ENCODE measurements at places on chromosomes 7 and 10.

GRCh38 chr7:33079763-33080690, 17.5 kb upstream of the NT5C3A start:
- DNase-seq: no peak

DNA sequence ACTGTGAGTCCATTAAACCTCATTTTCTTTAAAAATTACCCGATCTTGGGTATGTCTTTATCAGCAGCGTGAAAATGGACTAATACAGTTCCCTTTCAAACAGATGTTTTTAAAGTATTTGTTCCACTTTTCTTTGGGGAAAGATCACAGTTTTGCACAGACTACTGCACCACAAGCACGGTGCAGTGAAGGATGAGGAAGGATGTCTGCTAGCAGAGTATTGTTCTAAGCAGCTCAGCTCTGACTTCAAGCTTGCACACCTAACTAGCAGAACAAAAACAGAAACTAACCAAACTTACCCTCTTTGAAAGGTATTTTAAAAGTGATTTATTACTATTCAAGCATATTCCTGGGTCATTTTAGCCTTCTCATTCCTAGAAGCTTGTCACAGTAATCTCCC, 20.0 kb downstream of the THNSL1 start:
- DNase-seq: no peak

- no peak for DNase-seq
Measured at GRCh38 chr7:15236952-15237351, 324.9 kb downstream of the AGMO start.

DNA sequence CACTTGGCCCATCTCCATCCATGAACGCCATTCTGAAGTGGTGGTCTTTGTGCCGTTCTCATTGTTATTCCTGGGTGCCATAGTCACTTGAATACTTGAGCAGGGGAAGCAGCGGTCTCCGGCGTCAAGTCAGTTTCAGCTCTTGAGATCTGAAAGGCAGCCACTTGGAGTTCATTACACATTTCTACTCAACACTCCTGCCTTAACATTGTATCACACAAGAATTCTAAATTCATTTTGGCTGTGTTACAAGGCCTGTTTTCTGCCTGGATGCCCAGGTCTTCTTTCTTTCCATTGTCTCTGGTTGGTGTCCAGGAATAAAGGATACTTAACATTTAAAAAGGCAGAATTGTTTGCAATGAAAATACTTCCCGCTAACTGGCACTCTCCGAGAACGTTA, 69.0 kb upstream of the RAB11FIP2 start:
- no peak for DNase-seq

DNA sequence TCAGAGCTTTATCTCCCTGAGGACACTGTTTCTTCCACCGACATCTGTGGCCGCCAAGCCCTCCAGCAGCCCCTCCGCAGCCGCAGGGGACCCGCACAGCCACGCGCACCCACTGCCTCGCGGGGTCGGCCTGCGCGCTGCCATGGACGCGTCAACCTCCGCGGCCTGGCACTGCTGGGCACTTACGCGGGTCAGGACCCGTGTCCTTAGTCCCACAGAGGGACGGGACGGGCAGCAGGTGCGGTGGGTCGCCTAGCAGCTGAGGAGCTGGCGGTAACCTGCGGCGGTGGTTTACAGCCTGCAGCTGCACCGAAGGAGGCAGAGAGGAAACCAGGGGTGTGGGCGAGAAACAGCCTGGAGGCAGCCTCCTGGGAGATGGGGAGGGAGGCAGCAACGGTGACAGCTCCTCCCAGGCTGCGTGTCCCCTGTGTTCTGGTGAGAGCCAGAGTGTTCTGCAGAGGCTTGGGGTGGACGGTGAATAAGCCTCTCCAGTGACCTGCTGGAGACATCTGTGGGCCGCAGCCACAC, 61.3 kb downstream of the SEC61G start:
- no peak for DNase-seq

GRCh38 chr10:128632694-128633093, 506.5 kb upstream of the MKI67 start:
- DNase-seq: no peak

- no peak for DNase-seq
Measured at GRCh38 chr7:108947526-108947925, 377.9 kb downstream of the DNAJB9 start.

DNA sequence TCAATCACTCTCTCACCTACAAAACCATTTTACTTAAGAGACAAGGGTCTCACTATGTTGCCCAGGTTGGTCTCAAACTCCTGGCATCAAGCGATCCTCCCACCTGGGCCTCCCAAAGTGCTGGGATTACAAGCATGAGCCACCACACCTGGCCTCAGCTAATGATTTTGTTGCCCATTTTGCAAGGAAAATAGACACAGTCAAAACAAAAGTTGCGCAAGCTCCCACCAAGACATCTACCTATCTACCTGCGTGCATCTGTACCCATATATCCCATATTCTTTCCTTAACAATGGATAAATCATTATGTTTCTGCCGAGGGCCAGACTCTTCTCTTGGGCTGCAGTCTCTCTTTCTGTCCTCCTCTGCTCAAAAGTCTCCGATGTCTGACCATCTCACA, 67.3 kb downstream of the APBB1IP start:
- DNase-seq: no peak

DNA sequence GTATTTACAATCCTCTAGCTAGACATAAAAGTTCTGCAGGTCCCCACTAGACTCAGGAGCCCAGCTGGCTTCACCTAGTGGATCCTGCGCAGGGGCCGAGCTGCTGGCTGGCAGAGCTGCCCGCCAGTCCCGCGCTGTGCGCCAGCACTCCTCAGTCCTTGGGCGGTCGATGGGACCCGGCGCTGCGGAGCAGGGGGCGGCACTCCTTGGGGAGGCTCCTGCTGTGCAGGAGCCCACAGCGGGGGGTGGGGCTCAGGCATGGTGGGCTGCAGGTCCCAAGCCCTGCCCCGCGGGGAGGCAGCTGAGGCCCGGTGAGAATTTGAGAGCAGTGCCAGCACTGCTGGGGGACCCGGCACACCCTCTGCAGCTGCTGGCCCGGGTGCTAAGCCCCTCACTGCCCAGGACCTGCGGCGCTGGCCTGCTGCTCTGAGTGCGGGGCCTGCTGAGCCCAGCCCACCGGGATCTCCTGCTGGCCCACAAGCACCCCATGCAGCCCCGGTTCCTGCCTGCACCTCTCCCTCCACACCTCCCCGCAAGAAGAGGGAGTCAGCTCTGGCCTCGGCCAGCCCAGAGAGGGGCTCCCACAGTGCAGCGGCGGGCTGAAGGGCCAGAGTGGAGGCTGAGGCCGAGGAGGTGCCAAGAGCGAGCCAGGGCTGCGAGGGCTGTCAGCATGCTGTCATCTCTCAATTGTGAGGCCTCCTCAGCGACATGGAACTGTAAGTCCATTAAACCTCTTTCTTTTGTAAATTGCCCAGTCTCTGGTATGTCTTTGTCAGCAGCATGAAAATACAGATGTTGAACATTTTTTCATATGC, 63.1 kb downstream of the TFAM start:
- no peak for DNase-seq

DNA sequence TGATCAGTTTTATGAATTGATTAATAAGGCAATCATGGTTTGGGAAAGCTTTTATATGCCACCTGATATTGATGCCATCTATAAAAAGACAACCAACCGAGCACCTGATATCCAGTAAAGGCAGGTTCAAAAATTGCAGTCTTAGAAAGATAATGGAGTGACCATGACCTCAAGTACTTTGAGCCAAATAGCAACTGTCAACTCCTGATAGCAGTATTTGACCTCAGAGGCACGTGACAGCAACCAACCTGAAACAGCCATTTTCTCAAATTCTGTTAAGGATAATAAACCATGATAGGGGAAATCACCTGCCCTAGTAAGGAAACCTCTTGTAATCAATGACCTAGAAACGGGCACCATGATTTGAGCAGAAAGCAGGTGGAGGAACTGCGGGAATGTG, 77.1 kb upstream of the NFE2L3 start:
- no peak for DNase-seq

- no peak for DNase-seq
Measured at GRCh38 chr7:54798530-54798929, 39.5 kb upstream of the SEC61G start.

DNA sequence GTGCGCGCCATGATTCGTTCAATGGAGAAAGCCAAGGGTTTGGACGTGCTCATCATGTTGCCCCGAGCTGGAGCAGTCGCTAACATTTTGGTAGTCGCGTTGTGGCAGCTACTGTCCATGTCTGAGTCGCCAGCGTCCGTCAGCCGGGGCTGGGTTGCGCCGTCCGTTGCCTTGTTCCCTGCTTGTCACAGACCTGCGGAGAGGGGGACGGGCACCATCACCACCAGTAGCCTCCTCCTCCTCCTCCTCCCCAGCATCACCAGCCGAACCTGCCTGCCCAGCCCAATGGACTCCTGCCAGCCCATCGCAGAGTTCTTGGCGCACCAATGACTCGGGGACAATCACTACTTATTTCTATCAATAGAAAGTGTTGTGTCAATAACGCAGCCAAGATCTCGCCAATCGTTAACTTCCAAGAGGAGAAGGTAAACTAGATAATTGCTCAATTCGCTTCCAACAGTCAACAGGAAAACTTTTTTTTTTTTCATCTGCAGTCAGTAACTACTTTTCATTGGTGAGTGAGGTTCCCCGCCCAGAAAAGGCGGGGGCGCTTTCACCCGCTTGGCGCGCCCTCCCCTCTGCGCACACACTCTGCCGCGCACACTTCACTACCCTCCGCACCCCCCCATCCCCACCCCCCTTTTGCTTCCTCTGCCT, at the start of gene FEZF1:
FEZF1 (minus strand) TSS at position 432 of the 657 bp plus-strand sequence; CDS start at position 119, 313 bp downstream.
- no peak for DNase-seq

- DNase-seq: no peak
Measured at GRCh38 chr10:70662362-70663220, 9.7 kb upstream of the ADAMTS14 start.

GRCh38 chr10:121260377-121260776, 337.9 kb downstream of the FGFR2 start:
- DNase-seq: no peak

- no peak for DNase-seq
Measured at GRCh38 chr7:48251766-48252165, 80.5 kb downstream of the ABCA13 start.

- DNase-seq: no peak
Measured at GRCh38 chr7:105887569-105888189, 11.3 kb upstream of the ATXN7L1 start.

GRCh38 chr7:105989191-105989590, 26.1 kb downstream of the CDHR3 start:
- DNase-seq: no peak

GRCh38 chr7:106219170-106219569, 65.6 kb downstream of the NAMPT start:
- no peak for DNase-seq

DNA sequence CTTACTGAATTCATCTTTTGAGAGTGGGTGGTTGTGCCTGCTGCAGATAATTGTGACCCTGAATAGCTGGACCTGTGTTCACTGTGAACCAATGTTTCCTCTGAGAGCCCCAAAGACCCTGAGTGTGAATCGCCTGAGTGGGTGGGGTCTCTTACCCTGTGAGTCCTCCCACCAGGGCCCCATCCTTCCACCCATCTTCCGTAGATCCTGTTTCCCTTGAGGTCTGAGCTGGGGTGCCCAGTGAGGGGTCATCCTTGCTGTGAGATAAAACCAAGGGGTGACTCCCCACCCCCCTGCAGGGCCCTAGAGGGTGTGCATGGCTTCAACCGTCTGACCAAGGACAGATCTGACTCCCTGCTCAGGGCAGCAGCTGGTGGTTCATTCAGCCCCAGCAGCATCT, 78.0 kb upstream of the ZNF479 start:
- no peak for DNase-seq

GRCh38 chr10:72637398-72637857, 11.5 kb upstream of the MICU1 start:
- DNase-seq: no peak

GRCh38 chr7:548401-548800, 28.8 kb upstream of the PDGFA start:
- no peak for DNase-seq

DNA sequence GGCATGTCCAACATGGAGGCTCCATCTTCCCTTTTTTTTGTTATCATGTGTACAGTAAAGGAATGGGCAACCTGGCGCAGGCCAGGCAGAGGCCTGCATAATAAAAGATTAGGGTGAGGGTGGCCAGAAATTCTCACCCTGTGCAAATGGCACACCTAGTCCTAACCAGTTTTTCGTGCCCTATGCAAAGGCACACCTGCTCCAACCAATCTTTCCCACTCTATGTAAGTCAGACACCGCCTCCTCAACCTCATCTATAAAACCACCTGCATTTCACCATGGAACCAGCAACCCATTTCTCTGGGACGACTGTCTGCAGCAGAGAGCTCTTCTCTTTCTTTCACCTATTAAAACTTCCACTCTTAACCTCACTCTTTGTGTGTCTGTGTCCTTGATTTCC, 16.1 kb downstream of the TBATA start:
- no peak for DNase-seq

- peak; percentile 48 for DNase-seq
Measured at GRCh38 chr7:130063036-130063435, 7.3 kb upstream of the KLHDC10 start.

DNA sequence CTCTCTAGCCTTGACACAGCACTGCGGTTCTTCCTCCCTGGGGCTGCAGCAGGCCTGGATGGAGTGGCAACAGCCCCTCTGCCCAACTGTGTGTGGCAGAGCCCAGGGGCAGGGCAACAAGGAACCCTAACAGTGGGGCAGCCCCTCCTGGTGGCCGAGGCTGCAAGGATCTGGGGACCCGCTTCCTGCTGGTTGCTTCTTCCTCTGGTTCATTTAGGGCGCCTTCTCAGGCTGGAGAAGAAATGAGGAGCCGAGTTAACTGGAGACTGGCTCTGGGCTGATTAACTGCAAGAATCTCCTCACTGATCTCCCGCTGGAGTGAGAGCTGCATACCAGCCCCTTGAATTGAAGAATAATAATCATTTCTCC, 80.1 kb upstream of the EMX2 start:
- DNase-seq: no peak

GRCh38 chr7:20095862-20096261, 121.3 kb downstream of the MACC1 start:
- no peak for DNase-seq

DNA sequence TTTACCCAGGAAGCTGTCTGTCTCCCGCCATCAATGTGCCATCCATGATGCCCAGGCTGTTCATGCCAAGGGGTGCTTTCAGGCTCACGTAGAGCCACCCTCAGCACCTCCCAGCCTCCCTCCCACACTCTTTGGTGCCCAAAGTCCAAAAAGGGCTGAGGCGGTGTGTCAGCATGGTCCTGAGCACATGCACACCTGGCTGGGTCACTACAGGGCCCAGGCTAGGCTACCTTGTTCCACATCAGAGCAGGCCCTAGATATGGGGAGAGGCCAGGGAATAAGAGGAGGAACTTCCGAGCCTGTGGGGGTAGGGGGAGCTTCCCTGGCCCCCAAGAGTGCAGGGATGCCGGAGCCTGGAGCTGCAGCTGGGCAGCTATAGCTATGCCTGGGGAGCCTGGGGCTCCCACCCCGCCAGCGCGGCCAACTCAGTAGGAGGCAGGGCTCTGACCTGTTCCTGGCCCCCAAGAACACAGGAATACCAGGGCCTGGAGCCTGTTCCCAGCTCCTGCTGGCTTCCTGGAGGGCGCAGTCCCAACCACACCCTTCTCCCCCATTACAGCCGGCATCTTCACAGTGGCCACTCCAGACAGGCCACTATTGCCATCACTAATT, 133.2 kb upstream of the C7orf33 start:
- DNase-seq: no peak

GRCh38 chr10:50326757-50327701, 75.7 kb upstream of the ASAH2 start:
- DNase-seq: no peak

GRCh38 chr7:6563936-6564770, 12.9 kb upstream of the GRID2IP start:
- no peak for DNase-seq

- DNase-seq: no peak
Measured at GRCh38 chr10:106107706-106108105, 1056.8 kb downstream of the SORCS1 start.
